ENCODE measurements at places on chromosomes 12 and 14. TPM values are rescaled to one million over a fixed set of nuclear protein-coding genes. Genes with fewer than 3 reads are reported as not detected.

Gene RNASE13
- total RNA-seq, result not detected

Gene SLC38A1
- total RNA-seq, result 16.9 TPM

Gene SELPLG
- not detected for total RNA-seq

Gene NTN4
- 8.4 TPM for total RNA-seq

Gene CBLN3
- total RNA-seq, result 0.35 TPM

Gene PHLDA1
- 184 TPM for total RNA-seq

DNA sequence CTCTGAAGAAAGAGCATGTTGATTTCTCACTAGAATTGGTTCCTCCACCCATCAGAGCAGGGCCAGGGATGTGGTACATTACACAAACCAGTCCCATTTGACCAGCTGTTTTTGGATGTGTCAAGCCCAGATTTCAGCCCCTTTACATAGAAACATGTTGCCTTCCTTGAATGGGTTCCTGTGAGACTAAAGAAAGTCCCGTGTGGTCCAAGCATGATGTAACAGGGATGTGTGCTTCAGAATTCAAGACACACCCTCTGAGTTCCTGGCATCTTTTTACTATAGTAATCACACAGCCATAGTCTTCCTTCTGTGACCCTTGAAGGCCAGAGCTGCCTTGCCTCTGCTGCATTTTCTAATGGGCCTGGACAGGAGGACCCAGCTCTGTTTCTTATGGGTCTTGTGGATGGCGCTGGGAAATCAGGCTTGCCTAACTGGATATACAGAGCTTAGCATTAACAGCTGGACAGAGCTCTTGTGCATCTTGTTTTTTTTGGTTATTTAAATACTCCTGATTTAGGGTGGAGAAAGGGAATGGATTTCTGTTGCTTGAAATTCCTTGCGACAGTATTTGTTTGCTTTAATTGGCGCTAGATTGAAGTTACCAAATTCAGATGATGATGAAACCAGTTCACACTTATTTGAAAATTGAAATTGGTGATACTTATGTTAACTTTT lies 341.0 kb downstream of the ZFP36L1 start:
- no peak for DNase-seq

DNA sequence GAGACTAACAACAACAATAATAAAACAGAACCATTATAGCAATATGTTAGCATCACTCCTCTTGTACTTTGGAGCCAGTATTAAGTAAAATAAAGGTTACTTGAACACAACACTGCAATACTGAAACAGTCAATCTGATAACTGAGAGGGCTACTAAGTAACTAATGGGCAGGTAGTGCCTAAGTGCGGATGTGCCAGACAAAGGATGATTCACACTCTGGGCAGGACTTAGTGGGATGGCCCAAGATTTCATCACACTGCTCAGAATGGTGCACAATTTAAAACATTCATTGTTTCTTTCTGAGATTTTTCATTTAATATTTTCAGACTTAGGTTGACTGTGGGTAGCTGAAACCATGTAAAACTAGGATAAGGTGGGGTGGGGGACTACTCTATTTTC lies 131.9 kb upstream of the CAND1 start:
- DNase-seq, result no peak

GRCh38 chr14:28944605-28945004 lies 178.0 kb downstream of the FOXG1 start:
- no peak for DNase-seq

DNA sequence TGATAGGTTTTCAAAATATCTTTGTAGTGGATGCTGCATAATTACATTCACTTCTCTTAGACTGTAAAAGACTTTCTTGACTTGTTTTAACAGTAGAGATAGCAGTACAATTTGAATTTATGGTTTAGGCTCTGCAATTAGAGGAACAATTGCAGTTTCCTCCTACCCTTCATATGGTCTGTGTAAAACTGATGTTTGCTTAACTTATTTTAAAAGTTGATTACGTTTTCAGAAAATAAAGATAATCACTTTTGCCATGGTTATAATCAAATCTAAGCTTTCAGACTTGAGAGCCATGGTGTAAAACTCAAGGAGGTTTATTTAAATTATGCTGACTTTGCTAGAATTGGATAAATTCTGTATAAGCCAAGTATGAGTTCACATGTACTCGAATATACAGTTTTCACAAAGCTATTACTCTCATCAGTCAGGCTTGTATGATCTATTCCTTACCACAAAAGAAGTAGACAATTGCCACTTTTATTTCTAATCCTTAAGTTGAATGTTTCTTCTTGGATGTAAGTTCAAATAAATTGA lies 2.5 kb upstream of the MAPK1IP1L start:
- no peak for DNase-seq

- peak; percentile 33 for DNase-seq
Observed at GRCh38 chr14:86168371-86168770, 638.4 kb downstream of the FLRT2 start.

DNA sequence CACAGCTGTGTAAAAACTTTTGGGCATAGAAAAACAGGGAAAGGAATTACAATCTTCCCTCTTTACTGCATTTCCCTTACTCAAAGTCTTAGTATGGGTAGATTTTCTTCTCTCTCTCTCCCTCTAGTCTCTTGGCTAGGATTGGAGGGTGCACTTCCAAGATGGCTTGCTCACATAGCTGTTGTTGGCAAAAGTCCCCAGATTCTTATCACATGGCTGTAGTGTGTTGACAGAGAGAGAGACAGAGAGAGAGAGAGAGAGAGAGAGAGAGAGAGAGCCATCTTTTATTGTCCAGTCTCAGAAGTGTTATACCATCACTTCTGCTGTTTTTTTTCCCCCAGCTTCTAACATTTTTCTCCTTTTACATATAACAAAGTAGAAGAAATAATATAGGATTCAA lies 6.3 kb upstream of the OR4E2 start:
- DNase-seq, result no peak

DNA sequence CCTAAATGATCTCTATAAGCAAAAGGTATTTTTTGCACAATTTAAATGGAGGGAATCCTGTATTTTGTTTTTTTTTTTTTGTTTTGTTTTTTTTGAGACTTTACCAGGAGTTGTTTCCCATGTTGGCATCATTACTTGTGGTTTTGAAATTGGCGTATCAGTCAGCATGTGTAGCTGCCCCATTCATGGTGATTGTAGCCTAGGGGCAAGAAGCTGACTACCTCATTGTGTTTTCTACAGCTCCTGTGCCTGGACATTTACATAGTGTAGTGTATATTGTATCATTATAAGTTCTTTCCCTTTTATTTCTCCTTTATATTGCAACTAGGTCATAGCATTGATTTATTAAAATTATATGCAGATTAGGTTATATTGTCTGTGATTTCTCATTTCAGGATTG lies 24.5 kb downstream of the SAMD4A start:
- no peak for DNase-seq

DNA sequence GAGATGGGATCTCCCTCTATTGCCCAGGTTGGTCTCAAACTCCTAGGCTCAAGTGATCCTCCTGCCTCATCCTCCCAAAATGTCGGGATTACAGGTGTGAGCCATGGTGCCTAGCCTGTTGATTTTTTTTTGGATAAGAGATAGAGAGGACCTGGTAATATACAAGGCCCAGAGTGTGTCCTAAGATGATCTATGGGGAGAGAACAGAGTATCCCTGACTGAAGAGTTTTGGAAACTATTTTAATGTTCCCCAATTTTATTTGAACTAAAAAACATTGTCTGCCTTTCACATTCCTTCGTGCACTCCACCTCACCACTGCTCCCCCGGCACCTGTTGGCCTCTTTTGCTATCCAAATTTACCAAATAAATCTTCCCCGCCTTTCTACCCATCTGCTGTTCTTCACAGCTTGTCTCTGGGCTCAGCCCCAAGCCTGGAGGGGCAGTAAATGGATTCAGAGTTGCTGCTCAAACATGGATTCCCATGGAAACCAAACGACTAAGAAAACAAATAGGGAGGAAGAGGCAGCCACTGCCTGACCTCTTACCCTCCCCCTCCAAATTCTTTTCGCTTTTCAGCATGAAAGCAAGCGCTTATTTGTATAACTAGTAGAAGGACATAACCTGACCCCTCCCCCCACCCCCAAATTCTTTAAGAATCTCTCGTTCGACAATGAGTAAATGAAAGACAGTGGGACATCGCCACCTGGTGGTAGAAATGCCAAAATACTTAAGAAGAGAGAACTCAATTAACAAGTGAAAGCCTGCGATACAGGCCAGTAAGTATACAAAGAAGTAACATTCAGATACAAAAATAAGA lies 22.6 kb downstream of the OR10G3 start:
- peak; percentile 63 for DNase-seq

DNA sequence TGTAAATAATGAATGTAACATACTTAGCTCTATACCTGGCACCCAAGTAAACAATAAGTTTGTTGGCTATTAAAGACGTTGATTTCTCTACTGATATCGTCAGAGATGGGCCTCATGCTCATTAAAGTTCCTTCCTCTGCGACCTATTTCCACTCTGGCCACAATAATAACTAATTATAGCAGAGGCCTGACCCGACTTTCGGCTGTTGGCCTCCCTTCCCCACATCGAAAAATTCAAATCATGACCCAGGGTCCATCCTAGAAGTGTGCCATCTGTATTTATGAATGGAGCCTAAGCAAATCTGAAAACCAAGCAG lies 321 bp upstream of the USP30 start:
- DNase-seq, result no peak

DNA sequence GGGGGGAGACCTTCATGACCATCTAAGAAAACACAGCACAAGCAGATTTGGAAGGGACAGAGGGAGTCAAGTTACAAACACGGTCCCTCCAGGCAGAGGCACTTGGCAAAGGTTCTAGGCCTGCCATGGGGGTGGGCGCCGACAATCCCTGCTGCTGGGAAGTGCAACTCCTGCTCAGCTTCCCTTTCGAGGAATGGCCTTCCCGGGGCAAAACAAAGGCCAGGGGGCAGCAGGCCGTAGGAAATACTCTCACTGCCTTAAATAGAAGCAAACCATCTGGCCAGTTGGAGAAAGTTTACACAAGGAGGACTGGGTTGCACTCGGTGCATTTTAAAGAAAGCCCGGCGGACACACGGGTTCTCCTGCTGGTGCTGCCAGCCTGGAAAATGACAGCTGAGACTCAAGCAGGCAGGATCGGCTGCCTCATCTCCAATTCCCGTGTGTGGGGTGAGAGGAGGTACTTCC lies 65.8 kb downstream of the ITPK1 start:
- DNase-seq, result no peak
